ENCODE measurements at places on chromosomes 3 and 15.

GRCh38 chr15:63553388-63553791 lies 43.8 kb upstream of the FBXL22 start:
- DNase-seq = no peak

GRCh38 chr3:159209459-159209858 lies 407.6 kb downstream of the MFSD1 start:
- DNase-seq = no peak

DNA sequence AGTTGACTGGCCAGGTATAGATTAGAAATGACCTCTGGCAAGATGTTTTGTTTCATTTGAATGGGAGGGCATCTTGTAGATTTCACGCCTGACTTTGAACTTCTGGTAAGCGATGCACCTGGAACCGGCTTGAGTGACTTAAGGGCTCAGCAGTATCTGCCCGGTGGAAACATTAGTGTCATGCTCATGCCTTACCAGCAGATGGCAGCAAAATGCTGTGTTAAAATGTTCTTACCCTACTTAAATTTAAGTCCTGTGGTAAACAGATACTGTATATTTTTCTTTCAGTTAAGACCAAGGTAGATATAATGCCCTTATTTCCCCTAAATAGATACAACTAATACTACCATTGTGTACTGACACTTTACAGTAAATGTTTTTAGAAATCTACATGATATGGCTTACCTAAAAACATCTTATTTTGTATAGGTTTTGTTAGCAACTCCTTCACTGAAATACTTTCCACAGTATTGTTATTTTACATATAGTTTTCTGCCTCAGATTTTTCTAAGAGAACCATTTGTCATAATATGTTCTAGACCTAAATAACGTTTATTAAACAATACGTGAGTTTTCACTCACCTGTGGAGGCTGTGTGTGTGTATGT lies 25.5 kb downstream of the ASB7 start:
- DNase-seq = peak; percentile 32

GRCh38 chr3:37183976-37184375 lies 9.6 kb upstream of the LRRFIP2 start:
- DNase-seq = no peak

DNA sequence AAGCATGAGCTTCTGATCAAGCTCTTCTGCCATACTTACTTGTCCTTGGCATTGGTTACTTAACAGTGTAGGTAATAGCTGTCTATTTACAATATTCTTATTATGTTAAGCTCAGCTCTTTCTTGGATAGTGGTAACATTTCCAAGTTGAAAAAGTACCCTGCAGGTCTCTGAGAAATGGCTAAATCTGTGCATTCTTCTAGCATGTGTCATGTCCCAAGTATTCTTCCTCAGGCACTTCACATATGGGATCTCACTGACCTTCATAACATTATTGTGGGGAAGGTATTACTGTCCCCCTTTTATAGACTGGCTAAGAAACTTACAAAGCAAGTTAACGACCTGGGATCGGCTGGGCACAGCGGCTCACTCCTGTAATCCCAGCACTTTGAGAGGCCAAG lies 236.1 kb downstream of the RORA start:
- DNase-seq = no peak

GRCh38 chr3:195854628-195855294 lies 43.0 kb upstream of the MUC4 start:
- DNase-seq = no peak

DNA sequence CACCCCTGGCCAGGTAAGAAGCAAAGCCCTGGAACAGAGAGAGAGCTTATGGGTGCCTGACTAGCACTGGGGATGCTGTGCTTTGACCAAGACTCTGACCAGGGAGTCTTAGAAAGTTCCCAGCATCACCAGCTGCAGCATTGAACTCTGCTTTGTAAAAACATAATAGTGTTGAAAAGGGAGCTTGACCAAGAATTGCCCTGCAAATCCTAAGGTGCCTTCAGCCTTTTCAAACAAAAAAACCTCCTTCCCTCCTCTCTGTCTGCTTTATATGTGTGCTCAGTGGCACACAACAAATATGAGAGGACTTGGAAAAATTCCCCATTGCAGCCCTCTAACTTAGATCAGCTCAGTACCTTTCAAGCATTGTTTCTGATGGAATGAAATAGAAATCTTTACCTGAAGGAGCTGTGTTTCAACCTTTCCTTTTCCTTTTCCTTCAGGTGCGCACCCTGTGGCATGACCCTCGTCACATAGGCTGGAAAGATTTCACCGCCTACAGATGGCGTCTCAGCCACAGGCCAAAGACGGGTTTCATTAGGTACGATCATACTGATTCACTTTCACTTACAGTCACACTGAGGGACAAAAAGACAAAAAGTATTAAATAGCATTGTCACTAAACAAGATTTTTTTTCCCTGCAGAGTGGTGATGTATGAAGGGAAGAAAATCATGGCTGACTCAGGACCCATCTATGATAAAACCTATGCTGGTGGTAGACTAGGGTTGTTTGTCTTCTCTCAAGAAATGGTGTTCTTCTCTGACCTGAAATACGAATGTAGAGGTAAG lies 13.0 kb downstream of the THBS1 start:
- no peak for DNase-seq

GRCh38 chr3:136954251-136954650 lies 3.5 kb upstream of the IL20RB start:
- no peak for DNase-seq

DNA sequence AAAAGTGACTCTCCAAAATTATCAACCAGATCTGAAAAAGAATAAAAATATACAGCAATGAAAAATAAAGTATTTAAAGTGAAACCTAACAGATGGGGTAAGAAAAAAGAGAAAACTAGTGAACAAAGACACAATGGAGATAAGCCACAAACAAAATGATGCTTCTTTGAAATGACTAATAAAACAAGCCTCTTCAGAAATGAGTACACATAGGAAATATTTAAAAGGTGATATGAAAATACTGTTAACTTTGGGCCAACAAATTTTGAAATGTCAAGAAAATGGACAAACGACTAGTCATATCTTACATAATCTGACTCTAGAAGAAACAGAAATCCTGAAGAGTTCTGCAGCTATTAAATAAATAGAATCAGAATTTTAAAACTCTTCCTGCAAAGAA lies 164.2 kb downstream of the ERC2 start:
- no peak for DNase-seq

GRCh38 chr3:66675366-66675765 lies 174.5 kb upstream of the LRIG1 start:
- no peak for DNase-seq

GRCh38 chr3:193499136-193499770 lies 55.4 kb downstream of the ATP13A4 start:
- DNase-seq = no peak

GRCh38 chr15:39365873-39366272 lies 215.0 kb upstream of the THBS1 start:
- DNase-seq = no peak

- DNase-seq = no peak
Observed at GRCh38 chr3:71360764-71361163, 222.8 kb downstream of the FOXP1 start.

GRCh38 chr15:26146202-26146601 lies 283.1 kb upstream of the ATP10A start:
- no peak for DNase-seq

- peak; percentile 2 for DNase-seq
Observed at GRCh38 chr15:40217166-40217824, 21.6 kb upstream of the PAK6 start.

GRCh38 chr15:64883997-64884511 lies 27.6 kb upstream of the ANKDD1A start:
- peak; percentile 48 for DNase-seq

Measured in effector CD8-positive, alpha-beta T cell (primary cell).